ENCODE measurements at places on chromosomes 11 and 22. TPM values are rescaled to one million over a fixed set of nuclear protein-coding genes. Genes with fewer than 3 reads are reported as not detected.
A peak's percentile ranks its signal among the peaks of the same experiment; 100 is the strongest.

DNA sequence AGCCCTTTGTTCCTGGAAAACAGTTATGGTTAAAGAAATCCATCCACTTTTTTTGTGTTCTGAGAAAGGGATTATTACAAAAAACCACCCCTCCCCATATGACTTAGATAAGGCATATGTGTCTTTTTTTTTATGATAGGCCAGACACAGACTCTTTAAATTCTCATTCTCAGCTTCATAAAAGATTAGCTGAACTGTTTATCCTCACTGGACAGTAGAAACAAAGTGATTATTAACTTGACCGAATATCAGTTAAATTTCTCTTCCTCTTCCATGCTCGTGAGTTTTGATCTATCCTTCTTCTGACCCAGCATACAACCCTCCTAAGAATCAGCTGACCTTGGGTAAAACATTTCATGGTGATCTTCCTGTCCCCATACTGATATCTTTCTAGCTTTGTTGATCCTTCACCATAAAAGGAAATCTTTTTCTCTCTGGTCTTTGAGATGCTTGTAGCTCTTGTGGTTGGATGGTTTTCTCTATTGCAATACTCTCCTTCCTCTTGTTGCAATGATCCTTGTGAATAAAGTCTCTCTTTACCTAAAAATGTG is 26.2 kb downstream of the OR2AG2 start:
- H3K27ac ChIP-seq: no peak overlapping the region
- no peaks in the 10 kb centered on the region for H3K36me3 ChIP-seq
- DNase-seq: no peak
- peaks cover 12% of the 10 kb centered on the region for H3K27me3 ChIP-seq
- H3K4me3 ChIP-seq: no peak overlapping the region
- H3K4me1 ChIP-seq: no peaks in the 10 kb centered on the region

DNA sequence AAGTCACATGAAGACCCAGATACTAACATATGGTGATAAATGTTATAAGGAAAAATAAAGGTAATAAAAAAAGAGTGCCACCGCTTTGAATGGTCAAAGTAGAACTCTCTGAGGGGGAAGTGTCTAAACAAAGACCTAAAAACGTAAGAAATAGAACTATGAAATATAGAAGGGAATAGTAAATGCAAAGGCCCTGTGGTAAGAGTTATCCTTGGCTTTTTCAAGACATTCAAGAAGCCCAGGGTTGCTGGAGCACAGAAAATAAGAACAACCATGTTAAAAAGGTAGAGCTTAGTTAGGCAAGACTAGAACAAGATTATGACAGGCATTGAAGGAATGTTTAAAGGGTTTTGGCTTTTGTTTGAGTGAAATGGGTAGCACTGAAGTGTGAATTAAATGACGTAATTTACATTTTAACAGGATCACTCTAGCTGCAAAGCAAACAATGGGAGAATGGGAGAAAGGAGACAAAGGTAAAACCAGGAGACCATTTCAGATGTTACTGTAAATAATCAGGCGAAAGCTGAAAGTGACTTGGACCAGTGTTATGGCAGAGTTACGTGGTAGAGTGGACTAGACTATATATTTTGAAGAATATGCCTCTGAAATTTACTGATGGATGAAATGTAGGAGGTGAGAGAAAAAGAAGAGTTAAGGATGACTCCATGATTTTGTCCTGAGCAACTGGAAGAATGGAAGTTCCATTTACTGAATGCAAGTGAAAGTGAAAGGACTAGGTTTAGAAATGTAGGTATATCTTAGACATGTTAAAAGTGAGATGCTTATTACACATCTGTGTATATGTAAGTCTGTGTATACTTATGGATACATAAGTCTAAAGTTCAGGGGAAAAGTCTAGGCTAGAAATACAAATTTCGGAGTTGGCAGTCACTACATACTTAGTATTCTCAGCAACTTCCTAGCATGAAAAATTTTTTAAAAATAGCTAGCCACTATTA is 28.5 kb downstream of the BTBD10 start:
- no peak overlapping the region for H3K4me3 ChIP-seq
- H3K36me3 ChIP-seq: peaks cover 4% of the 10 kb centered on the region
- H3K4me1 ChIP-seq: no peaks in the 10 kb centered on the region
- no peak for DNase-seq
- no peak overlapping the region for H3K27ac ChIP-seq
- H3K27me3 ChIP-seq: no peaks in the 10 kb centered on the region

- H3K36me3 ChIP-seq: peaks cover 7% of the 10 kb centered on the region
- H3K27ac ChIP-seq: peak overlapping the region; percentile 77
- no peak overlapping the region for H3K4me3 ChIP-seq
- H3K27me3 ChIP-seq: peaks cover 3% of the 10 kb centered on the region
- no peak for DNase-seq
These were observed 27.9 kb downstream of the SHANK3 start for GRCh38 chr22:50700387-50701075.

MYBPC3 gene
- 1.8 TPM for total RNA-seq

OR51B5 gene
- total RNA-seq: not detected

MRGPRX3 gene
- not detected for total RNA-seq

Data from type B pancreatic cell (in vitro differentiated cells).